ENCODE measurements at places on chromosomes 3 and 15.

DNA sequence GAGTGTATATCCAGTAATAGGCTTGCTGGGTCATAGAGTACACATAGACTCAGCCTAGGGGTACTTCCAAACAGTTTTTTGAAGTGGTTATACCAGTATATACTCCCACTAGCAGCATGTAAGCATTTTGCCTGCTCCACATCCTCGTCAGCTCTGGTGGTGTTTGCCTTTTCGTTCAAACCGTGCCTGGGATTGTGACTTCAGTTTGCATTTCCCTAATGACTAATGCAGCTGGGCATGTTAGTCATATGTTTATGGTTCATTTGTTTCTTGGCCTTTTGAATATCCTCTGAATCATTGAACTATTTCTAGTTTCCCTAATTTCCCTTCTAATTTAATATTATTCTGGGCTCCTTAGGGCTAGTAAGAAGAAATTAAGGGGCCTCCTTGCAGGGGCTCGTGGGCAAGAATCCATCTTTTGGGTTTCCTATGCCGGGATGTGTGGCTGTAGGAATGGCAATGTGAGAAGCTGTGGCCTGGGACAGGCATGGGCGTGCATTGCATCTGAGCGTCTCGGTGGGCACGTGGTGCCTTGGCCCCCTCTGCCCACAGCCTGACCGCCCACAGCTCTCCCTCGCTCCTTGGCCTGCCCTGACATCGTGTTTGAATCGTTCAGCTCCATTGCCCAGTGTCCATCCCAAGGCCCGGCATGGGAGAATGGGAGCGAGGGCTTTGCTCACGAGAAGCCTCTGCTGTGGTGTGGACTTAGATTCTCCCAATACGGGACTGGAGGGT, 26.4 kb downstream of the FAH start:
- DNase-seq, result no peak

- no peak for DNase-seq
Measured at GRCh38 chr3:196800742-196801434, 61.2 kb downstream of the PAK2 start.

DNA sequence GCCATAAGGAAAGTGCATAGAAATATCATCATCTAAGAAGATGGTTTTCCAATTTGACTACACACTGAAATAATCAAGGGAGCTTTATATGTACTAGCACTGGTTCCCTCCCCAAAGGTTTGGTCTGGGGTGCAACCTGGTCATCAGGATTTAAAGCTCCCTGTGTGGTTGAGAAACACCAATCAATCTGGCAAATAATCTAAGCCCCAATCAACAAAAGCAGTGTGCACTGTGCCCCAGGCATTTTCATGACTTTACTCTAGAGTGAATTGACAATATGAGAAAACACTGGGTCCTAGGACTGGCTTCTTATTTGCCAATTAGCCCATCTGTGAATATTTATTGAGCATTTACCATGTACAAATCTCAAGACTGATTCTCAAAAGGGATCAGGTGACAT, 255.1 kb downstream of the MEIS2 start:
- no peak for DNase-seq

DNA sequence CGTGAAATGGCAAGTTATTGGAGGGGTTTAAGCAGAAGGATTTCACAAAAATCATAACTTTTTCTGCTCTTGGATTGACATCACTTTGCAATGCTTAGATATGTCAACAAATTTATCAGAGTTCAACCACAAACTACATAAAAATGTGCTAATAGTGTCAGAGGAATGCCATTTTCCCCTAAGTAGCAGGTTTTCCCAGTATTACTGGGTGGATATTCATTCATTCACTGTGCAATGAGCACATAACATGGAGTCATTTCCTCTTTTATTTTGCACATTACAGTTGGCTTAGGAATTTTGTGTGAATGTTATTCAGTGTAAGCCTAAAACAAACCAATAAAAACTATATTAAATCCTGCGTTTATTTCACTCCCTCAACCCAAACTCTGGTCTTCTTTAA, 537.3 kb upstream of the MCTP2 start:
- no peak for DNase-seq

DNA sequence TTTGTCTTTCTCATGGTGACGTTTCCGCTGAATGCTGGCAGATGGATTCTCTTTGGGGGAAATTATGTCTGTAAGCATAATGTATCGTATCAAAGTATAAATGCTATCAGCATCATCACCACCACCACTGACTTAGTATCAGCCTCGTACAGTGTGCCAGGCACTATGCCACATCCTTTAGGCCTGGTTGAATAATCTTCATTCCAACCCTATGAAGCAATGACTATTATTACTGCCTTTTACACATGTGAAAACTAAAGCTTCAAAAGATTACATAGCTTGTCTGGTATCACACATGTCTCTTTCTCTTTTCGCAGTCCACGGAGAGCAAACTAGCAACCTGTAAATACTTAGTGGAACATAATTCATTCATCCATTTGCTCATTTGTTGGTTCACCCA, 166.7 kb upstream of the PRICKLE2 start:
- no peak for DNase-seq

DNA sequence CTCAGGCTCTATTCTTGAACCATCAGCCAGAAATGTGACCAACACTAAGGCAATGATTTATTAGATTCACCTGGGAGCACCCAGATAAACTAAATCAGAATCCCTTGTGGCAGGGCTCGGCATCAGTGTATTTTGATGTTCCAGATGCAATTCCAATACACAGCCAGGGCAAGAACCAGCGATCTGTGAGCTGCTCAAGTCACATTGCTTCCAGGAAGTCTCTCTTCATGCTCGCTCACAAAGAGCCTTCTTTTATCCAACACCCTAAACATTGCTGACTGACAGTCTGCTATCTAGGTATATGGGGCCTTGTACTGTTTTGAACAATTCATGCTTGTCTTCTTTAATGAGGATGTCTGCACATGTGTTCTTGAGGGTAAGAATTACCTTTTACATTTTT, 40.9 kb upstream of the GOLGA8J start:
- no peak for DNase-seq

GRCh38 chr3:93910097-93910496, 63.6 kb downstream of the PROS1 start:
- DNase-seq, result no peak

- DNase-seq, result no peak
Measured at GRCh38 chr3:168870892-168871291, 775.2 kb upstream of the GOLIM4 start.

DNA sequence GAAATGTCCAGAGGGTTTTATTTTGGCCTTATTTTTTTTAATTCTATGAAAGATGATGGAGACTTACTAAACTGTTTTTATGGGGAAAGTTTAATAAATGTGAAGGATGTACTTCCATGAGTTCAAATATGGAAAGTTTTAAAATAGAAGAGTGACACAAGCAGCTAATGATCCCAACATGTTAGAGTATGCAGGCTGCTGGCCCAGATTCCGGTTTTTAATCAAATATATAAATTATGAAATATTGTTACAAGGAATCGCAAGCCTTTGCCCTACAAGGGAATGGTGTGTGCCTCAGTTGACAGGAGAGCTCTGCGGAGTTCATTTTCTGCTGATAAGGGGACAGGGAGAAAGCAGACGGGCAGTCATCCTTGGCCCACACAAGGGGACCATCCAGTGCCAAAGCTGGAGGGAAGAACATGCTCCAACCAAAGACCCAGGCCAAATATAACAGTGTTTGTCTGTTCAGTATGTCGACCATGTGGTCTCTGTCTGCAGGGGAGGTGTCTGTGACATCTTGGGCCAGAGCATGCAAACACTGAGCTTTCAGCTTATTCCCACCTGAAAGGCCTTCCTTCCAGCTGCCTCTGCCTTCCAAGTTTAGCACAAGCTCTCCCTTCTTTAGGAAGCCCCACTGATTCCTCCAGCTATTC, 69.8 kb downstream of the SSUH2 start:
- no peak for DNase-seq

DNA sequence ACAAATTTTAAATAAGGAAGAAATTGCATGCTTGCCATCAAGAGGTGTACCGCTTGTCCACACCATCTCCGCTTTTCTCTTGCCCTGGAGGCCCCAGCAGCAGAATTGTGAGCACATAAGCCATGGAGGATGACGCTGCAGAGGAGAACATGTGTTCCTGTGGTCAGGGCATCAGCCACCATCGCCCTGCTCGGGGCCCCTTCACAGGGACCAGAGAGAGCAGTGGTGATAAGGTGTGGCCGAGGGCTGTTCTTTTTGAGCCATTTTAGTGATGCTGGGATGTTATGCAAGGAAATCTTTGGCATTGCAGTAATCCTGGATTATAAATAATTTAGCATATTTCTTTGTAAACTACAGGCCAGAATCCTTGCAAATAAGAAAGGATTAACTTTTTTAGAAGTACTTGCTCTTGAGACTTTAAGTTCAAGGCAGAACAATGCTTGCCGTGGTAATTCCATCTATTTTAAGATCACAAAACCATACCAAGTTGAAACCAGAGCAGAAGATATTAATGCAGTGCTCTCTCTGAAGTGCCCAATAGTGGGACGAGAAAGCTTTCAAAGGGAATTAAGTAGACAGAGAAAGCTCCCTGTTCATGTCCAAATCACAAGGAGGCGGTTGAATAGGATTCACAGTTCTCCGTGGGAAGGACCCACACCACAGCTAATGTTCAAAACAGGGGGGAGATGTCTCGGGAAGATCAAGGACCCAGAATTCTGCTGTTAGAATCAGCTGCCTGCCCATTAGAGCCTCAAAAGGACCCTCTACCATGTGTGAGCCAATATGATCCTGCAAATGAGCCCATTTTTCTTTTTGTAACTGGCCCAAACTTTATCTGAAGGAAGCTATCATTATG, 338.5 kb downstream of the RORA start:
- DNase-seq, result no peak

DNA sequence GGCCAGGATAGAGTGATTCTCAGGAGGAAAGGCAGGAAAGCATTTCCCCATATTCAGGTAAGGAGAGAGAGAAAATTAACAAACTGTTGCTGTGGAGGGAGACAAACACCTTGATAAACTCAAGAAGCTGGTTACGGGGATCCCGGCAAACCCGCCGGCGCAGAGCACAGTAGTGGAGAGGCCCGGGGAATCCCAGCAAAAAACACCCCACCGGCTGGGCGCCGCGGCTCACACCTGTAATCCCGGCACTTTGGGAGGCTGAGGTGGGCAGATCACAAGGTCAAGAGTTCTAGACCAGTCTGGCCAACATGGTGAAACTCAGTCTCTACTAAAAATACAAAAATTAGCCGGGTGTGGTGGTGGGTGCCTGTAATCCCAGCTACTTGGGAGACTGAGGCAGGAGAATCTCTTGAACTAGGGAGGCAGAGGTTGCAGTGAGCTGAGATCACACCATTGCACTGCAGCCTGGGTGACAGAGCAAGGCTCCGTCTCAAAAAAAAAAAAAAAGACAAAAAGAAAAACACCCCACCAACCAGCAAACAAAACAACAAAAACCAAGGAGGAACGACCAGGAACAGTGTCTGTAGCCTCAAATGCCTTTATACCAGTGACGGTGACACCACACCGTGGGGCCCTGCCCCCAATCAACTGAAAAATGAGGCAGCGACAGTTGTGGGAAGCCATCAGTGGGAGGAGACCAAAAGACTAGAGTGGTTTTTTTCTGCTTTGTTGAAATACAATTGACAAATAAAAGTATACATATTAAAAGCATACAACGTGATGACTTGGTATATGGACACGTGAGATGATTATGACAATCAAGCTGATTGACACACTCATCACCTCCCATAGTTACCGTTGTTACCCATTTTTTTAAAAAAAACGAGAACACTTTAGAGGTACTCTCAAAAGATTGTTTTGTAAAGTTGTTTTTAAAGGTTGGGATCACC, 40.2 kb upstream of the IDH2 start:
- no peak for DNase-seq

DNA sequence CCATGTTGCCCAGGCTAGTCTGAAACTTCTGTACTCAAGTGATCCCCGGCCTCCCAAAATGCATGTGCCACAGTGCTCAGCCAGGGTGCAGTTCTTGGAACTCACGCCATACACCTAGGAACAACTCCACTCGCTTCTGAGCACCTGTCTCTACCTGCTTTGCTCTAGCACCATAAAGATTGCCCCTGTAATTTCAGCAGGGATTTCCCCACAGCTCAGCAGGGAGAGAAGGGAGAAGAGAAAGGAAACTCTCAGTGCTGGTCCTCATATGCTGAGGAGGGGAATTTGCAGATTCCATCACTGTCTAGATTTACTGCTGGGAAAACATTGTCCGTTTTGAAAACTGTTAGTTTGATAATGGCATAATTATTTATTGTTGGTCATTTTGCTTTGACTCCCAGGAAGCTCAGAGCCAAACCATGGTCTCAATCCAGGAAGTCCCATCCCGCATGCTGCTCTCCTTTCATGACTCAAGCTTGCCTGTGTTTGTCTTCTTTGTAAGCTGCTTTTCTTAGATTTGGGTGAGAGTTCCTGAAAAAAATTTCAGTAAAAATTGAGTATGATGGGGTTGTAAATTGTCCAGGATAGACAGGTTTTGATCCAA, 24.2 kb downstream of the TRIM71 start:
- DNase-seq, result no peak

DNA sequence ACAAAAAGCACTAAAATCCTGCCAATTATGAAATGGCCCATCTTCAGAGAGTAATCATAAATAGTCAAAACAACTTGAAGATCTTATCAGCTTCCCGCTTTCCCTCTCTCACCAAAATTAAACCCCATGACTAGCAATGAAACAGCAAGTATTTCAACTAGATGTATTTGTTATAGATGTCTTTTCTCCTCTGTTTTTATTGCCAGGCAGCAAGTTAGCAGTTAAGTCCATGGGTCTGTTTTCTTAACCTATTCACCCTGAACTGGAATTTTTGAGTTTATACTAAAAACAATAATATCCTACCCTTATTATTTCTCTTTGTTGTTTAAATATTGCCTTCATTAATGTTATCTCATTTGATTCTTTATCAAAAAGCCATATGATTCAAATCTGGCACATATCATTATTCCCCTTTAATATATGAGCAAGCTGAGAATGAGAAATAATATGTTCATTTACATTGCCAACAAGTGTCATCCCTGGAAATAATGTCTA, 23.3 kb downstream of the AQP9 start:
- DNase-seq, result no peak

All from SIG-M5 (cell line).